ENCODE measurements at places on chromosomes 13 and 19.

- DNase-seq: no peak
These were observed 20.7 kb upstream of the TPT1 start for GRCh38 chr13:45361596-45362206.

- no peak for DNase-seq
These were observed 123.1 kb downstream of the ITGBL1 start for GRCh38 chr13:101575581-101575980.

DNA sequence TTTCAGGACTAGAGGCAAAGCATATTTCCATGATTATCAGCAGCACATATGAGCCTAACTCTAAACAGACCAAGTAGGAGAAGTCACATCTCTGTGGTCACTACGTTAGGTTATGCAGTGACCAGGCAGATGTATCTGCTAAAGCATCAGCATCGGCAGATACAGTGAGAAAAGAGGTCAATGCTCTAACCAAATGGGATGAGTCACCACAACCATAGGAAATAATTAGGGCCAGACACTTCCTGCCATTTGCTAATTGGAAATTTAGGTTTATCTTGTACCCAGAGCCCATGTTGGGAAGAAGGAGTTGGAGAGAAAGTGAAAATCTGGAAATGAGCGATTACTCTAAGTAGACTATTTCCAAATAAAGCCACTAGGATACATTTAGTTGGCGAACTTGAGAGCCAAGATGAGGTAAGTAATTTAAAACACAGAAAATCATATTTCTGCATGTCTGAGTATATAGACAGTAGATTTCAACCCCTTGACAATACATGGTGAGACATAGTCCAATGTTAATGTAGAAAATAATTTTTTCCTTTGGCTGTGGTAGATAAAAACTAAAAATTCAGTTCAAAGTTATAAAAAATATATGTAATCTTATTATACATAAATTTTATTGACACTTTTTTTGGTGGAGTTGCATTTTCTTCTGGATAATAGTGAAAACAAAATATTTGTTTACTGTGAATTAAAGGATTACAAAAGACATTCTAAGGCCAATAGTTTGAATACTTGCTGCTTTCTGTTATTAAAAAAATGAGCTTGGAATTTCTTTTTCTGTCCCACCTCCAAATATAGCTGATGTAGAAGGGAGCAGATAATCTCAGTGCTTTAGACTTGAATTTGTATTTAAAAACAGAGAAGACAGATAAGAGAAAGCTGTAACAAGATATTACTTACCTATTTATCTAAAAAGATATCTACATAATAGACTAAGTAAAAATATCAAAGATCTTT is 104.4 kb upstream of the CSNK1A1L start:
- no peak for DNase-seq

- DNase-seq: no peak
These were observed 23.8 kb upstream of the ASF1B start for GRCh38 chr19:14160017-14160703.

- DNase-seq: peak; percentile 73
These were observed 35.0 kb downstream of the AMER2 start for GRCh38 chr13:25136880-25137787.

GRCh38 chr13:113801289-113801961 is 42.4 kb downstream of the TMEM255B start:
- no peak for DNase-seq

GRCh38 chr13:62767473-62767872 is 1351.8 kb upstream of the PCDH20 start:
- DNase-seq: no peak

DNA sequence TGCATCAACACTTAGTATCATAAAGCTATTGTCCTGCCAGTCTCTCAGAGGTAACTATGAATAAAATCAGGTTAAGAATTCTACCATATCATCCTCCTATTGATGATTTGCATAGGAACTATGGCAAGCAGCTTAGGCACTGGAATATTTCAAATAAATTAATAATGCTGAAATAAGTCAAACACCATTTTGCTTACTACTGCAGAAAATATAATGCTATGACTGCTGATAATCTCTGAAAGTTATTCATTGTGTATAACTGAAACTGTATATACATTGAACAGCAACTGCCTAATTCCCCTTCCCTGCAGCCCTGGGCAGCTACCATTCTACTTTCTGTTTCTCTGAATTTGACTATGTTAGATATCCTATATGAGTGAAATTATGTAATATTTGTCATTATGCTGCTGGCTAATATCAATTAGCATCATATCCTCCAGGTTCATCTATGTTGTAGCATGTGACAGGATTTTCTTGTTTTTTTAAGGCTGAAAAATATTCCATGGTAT is 318.8 kb upstream of the SGCG start:
- DNase-seq: no peak

- no peak for DNase-seq
These were observed 1581.5 kb upstream of the PCDH20 start for GRCh38 chr13:62997038-62997599.

- DNase-seq: peak; percentile 36
These were observed 9.0 kb downstream of the PLPPR3 start for GRCh38 chr19:812747-813218.

- DNase-seq: no peak
These were observed 1.3 kb upstream of the ZNF30 start for GRCh38 chr19:34925278-34925855.

DNA sequence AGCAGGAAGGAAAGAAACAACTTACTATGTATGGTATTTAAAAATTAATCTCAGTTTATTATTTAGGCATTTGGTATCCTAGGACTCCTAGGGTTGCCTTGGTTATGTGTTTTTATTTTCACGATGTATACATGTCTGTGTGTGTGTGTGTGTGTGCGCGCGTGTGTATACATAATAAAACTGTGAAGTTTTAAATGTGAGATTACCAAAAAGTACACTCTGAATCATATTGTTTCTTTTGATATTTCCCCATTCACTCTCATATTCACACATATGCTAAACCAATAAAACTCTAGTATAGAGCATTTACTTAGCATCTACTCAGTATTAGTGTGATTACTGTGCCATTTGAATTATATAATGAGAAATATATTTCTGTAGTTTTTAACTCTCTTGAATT is 30.8 kb upstream of the NDFIP2 start:
- no peak for DNase-seq

- peak; percentile 96 for DNase-seq
These were observed 1.9 kb downstream of the GNG8 start for GRCh38 chr19:46634045-46634655.

DNA sequence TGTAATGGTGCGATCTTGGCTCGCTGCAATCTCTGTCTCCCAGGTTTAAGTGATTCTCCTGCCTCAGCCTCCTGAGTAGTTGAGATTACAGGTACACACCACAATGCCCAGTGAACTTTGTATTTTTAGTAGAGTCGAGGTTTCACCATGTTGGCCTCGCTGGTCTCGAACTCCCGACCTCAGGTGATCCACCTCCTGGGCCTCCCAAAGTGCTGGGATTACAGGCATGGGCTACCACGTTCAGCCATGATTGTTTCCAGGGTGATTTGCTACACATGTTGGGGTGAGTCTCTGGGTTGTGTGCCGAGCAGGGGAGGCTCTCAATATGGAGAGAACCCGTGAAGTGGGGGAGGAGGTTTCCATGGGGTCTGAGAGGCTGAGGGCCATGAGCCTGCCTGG is 24.8 kb upstream of the CEACAM21 start:
- no peak for DNase-seq

DNA sequence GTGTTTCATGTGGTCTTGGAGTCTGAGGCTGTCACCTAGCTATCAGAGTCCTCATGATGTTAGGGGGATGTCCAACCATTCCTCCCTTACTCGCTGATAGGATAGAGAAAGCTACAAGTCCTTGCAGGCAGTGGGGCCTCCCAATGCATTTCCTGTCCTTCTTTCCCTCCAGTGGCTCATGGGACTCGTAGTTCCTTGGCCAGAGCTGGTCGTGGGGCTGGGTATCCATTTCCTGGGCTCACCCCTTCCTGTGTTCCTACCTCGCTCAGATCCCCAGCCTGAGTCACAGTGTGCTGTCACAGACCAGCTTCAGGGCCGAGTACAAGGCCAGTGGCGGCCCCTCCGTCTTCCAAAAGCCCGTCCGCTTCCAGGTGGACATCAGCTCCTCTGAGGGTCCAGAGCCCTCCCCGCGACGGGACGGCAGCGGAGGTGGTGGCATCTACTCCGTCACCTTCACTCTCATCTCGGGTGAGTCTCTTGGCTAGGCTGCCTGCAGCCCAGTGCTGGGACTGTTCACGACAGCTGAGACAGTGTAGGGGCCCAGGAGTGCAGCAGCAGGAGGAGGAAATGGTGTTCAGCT is 19.1 kb downstream of the TMEM150B start:
- DNase-seq: peak; percentile 46

- no peak for DNase-seq
These were observed 22.1 kb upstream of the WDFY2 start for GRCh38 chr13:51562011-51562671.

All from GM23338 (cell line).